Stimulated activated CD8-positive, alpha-beta memory T cell treated with anti-CD3 and anti-CD28 coated beads, Interleukin-4, amount 100 ng/mL, for 4 hours (primary cell): ENCODE measurements at places on chromosomes 1 and 21.

DNA sequence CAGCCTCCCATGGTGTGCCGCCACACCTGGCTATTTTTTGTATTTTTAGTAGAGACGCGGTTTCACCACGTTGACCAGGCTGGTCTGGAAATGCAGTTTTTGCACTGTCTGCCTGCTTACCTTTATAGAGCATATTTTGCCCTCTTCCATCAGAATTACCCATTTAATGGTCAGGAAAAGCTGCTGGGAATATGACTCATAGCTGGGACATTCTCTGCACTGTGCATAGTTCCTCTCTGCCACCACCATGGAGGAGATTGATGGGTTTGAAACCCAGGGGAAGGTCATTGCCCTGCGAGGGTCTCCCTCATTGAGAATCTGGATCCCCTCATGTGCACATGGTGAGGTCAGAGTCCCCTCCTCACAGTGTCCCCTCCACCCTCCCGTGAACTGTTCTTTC lies 32.1 kb downstream of the MX1 start:
- no peak for DNase-seq

GRCh38 chr1:8541961-8542521 lies 224.1 kb downstream of the SLC45A1 start:
- DNase-seq = no peak

GRCh38 chr1:28506907-28507246 lies 1.0 kb downstream of the RCC1 start:
- no peak for DNase-seq

GRCh38 chr1:23796466-23797271 lies 3.9 kb downstream of the GALE start:
- no peak for DNase-seq

DNA sequence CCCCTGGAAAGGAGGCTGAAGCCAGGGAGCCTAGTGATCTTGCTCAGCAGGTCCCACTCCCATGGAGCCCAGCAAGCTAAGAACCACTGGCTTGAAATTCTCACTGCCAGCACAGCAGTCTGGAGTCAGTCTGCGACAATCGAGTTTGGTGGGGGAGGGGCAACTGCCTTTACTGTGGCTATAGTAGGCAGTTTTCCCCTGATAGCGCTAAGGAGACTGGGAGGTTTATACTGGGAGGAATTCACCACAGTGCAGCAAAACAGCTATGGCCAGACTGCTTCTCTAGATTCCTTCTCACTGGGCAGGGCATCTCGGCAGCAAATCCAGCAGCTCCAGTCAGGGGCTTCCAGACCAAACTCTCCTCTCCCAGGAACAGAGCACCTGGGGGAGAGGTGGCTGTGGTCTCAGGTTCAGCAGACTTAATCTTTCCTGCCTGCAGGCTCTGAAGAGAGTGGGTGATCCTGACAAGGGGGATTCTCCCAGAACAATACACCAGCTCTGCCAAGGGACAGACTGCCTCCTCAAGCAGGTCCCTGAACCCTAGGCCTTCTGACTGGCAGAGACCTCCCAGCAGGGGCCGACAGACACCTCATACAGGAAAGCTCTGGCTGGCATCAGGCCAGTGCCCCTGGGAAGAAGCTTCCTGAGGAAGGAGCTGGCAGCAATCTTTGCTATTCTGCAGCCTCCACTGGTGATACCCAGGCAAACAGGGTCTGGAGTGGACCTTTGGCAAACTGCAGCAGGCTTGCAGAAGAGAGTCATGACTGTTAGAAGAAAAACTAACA lies 548.5 kb upstream of the NEGR1 start:
- no peak for DNase-seq
